Activated naive CD8-positive, alpha-beta T cell treated with anti-CD3 and anti-CD28 coated beads, Interleukin-2, amount 10 ng/mL, durations not matched to agents 7 days and 5 days (primary cell): ENCODE measurements at places on chromosomes 2 and 18. TPM values are rescaled to one million over a fixed set of nuclear protein-coding genes. Genes with fewer than 3 reads are reported as not detected.

- H3K36me3 ChIP-seq, result no peaks in the 10 kb centered on the region
- no peak for DNase-seq
- H3K4me3 ChIP-seq, result no peak overlapping the region
- peaks cover 19% of the 10 kb centered on the region for H3K4me1 ChIP-seq
Measured at GRCh38 chr2:239378021-239378917, 22.6 kb downstream of the HDAC4 start.

- H3K4me3 ChIP-seq, result no peak overlapping the region
- H3K36me3 ChIP-seq, result no peaks in the 10 kb centered on the region
- H3K27me3 ChIP-seq, result no peaks in the 10 kb centered on the region
- H3K4me1 ChIP-seq, result no peaks in the 10 kb centered on the region
- no peak for DNase-seq
- H3K27ac ChIP-seq, result no peak overlapping the region
Measured at GRCh38 chr2:223285370-223286265, 233.6 kb downstream of the KCNE4 start.

Gene CCDC141
- 15.0 TPM for total RNA-seq

GRCh38 chr2:165173215-165173614 lies 30.6 kb downstream of the SCN3A start:
- no peak overlapping the region for H3K27ac ChIP-seq
- DNase-seq, result no peak
- H3K36me3 ChIP-seq, result no peaks in the 10 kb centered on the region
- no peaks in the 10 kb centered on the region for H3K4me1 ChIP-seq

- H3K27me3 ChIP-seq, result no peaks in the 10 kb centered on the region
- peaks cover 25% of the 10 kb centered on the region for H3K36me3 ChIP-seq
- DNase-seq, result no peak
- H3K27ac ChIP-seq, result peak overlapping the region; percentile 97
- H3K4me1 ChIP-seq, result peaks cover 52% of the 10 kb centered on the region
- H3K4me3 ChIP-seq, result peak overlapping the region; percentile 85
Measured at GRCh38 chr18:35050705-35051195, 9.5 kb downstream of the MAPRE2 start.

GRCh38 chr2:137249463-137250130 lies 484.3 kb downstream of the THSD7B start:
- no peaks in the 10 kb centered on the region for H3K4me1 ChIP-seq
- no peak overlapping the region for H3K27ac ChIP-seq
- no peaks in the 10 kb centered on the region for H3K27me3 ChIP-seq
- no peak for DNase-seq

Gene SERPINB11
- not detected for total RNA-seq

DNA sequence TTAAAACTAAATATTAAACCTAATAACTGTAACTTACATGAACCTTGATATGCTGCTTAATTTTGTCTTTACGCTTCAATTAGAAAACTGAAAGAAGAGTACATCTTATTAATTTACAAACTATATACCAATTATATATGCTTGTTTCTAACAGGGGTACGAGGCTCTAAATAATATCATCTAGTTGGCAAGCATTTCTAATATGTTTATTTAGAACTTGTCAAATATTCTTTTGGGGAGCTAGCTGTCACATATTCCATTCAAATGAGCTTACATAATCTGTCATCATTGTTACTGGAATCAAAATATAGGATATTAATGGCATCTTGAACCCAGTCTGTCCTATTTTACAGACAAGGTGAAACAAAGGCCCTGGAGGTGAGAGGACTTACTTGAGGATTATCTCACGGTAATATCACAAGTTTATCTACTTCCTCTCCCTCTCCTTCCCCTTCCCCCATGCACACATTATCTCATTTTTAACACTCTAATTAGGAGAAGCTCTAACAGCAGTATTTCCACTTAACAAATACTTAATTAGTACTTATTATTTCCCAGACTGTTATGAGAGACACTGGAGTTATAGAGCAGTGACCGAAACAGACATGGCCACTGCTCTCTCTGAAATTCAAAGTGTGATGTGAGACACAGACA lies 3.5 kb downstream of the PRKD3 start:
- H3K27ac ChIP-seq, result no peak overlapping the region
- no peak overlapping the region for H3K4me3 ChIP-seq
- no peak for DNase-seq
- H3K36me3 ChIP-seq, result peaks cover 11% of the 10 kb centered on the region

GRCh38 chr2:22901471-22902179 lies 483.4 kb upstream of the KLHL29 start:
- no peaks in the 10 kb centered on the region for H3K36me3 ChIP-seq
- H3K27ac ChIP-seq, result no peak overlapping the region
- no peak for DNase-seq
- H3K27me3 ChIP-seq, result no peaks in the 10 kb centered on the region

- DNase-seq, result no peak
- H3K4me1 ChIP-seq, result peaks cover 3% of the 10 kb centered on the region
- no peak overlapping the region for H3K4me3 ChIP-seq
- peaks cover 21% of the 10 kb centered on the region for H3K27me3 ChIP-seq
Measured at GRCh38 chr2:163731735-163732134, 4.1 kb downstream of the FIGN start.

- no peak overlapping the region for H3K27ac ChIP-seq
- peak overlapping the region; percentile 51 for H3K4me3 ChIP-seq
- peak; percentile 36 for DNase-seq
- peaks cover 33% of the 10 kb centered on the region for H3K27me3 ChIP-seq
Measured at GRCh38 chr2:149160701-149161217, 122.3 kb downstream of the LYPD6B start.

Gene COLEC12
- total RNA-seq, result 0.06 TPM

Gene RAD51AP2
- not detected for total RNA-seq

- H3K4me3 ChIP-seq, result no peak overlapping the region
- no peak overlapping the region for H3K27ac ChIP-seq
- H3K36me3 ChIP-seq, result no peaks in the 10 kb centered on the region
- no peaks in the 10 kb centered on the region for H3K27me3 ChIP-seq
Measured at GRCh38 chr2:39991298-39991697, 212.2 kb upstream of the THUMPD2 start.

GRCh38 chr18:2654169-2654927 lies 1.2 kb upstream of the SMCHD1 start:
- no peak for DNase-seq
- peak overlapping the region; percentile 87 for H3K4me3 ChIP-seq
- peak overlapping the region; percentile 94 for H3K27ac ChIP-seq
- peaks cover 18% of the 10 kb centered on the region for H3K36me3 ChIP-seq

DNA sequence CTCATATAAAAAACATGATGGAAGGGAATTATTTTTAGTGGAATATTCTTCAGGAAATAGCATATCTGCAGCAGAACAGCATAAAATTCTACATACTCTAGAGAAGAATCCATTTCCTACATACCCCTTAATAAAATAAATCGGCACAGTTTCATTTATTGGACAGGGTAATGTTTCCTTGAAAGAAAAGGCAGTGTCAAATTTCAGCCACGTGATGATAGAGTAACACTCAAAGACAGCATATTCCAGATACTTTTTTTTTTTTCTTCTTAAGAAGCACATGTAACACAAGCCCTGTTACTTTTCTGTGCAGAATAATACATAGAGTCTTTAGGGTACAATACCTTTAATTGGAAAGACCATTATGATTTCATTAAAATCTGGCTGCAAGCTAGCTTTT lies 204.4 kb downstream of the SRBD1 start:
- peaks cover 11% of the 10 kb centered on the region for H3K36me3 ChIP-seq
- no peaks in the 10 kb centered on the region for H3K4me1 ChIP-seq
- H3K4me3 ChIP-seq, result no peak overlapping the region
- H3K27ac ChIP-seq, result no peak overlapping the region
- no peaks in the 10 kb centered on the region for H3K27me3 ChIP-seq

DNA sequence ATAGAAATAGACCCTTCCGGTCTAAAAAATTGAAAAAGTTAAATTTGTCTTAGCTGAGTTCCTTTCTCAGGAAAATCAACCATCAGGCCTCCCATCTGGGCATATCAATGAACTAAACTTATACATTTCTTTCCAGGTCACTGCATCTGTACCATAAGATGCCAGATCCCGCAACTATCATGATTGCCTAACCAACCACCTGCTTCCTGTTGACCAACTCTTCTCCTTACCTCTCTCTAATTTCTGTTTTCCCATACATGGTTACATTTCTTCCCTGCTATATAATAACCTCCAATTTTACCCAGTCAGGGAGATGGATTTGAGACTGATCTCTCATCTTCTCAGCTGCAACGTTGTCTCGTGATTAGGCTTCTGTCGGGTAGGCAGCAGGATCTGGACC lies 228.7 kb downstream of the FSIP2 start:
- no peak overlapping the region for H3K4me3 ChIP-seq
- H3K27ac ChIP-seq, result no peak overlapping the region
- DNase-seq, result no peak
- H3K27me3 ChIP-seq, result no peaks in the 10 kb centered on the region
- no peaks in the 10 kb centered on the region for H3K36me3 ChIP-seq

GRCh38 chr18:40866013-40866645 lies 1088.9 kb upstream of the PIK3C3 start:
- H3K4me3 ChIP-seq, result no peak overlapping the region
- no peak for DNase-seq
- H3K27me3 ChIP-seq, result no peaks in the 10 kb centered on the region
- H3K4me1 ChIP-seq, result no peaks in the 10 kb centered on the region
- no peaks in the 10 kb centered on the region for H3K36me3 ChIP-seq
- H3K27ac ChIP-seq, result no peak overlapping the region

DNA sequence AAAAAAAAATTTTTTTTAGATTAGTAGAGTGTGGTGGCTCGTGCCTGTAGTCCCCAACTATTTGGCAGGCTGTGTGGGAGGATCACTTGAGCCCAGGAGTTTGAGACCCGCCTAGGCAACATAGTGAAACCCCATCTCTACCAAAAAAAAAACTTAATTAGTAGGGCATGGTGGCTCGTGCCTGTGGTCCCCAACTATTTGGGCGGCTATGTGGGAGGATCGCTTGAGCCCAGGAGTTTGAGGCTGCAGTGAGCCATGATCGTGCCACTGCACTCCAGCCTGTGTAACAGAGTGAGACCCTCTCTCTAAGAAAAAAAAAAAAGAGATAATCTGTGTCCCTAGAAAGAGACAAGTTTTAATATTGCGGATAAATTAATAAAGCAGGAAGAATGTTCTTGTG lies 8.8 kb downstream of the GPR55 start:
- peaks cover 4% of the 10 kb centered on the region for H3K36me3 ChIP-seq
- no peak for DNase-seq
- peaks cover 33% of the 10 kb centered on the region for H3K4me1 ChIP-seq
- H3K4me3 ChIP-seq, result no peak overlapping the region
- no peaks in the 10 kb centered on the region for H3K27me3 ChIP-seq

GRCh38 chr2:45636008-45636407 lies 15.5 kb upstream of the PRKCE start:
- no peak overlapping the region for H3K4me3 ChIP-seq
- peaks cover 10% of the 10 kb centered on the region for H3K4me1 ChIP-seq
- H3K27ac ChIP-seq, result no peak overlapping the region
- H3K27me3 ChIP-seq, result peaks cover 59% of the 10 kb centered on the region
- DNase-seq, result no peak
- H3K36me3 ChIP-seq, result no peaks in the 10 kb centered on the region

- no peak for DNase-seq
- H3K36me3 ChIP-seq, result peaks cover 16% of the 10 kb centered on the region
- no peaks in the 10 kb centered on the region for H3K4me1 ChIP-seq
- no peak overlapping the region for H3K27ac ChIP-seq
- H3K27me3 ChIP-seq, result no peaks in the 10 kb centered on the region
Measured at GRCh38 chr2:233468741-233469110, 97.9 kb downstream of the USP40 start.

- H3K4me1 ChIP-seq, result peaks cover 4% of the 10 kb centered on the region
- H3K36me3 ChIP-seq, result peaks cover 5% of the 10 kb centered on the region
- peak; percentile 28 for DNase-seq
- H3K27me3 ChIP-seq, result peaks cover 38% of the 10 kb centered on the region
Measured at GRCh38 chr18:31042406-31043181, at the start of gene DSC3. TSS of gene DSC3 (minus strand) at chr18:31042742. CDS start at chr18:31042660, 82 bp downstream.

Gene SERPINB2
- 2.3 TPM for total RNA-seq

Gene DCC
- total RNA-seq, result not detected

- no peaks in the 10 kb centered on the region for H3K36me3 ChIP-seq
- peak overlapping the region; percentile 70 for H3K27ac ChIP-seq
- H3K4me1 ChIP-seq, result peaks cover 47% of the 10 kb centered on the region
- H3K27me3 ChIP-seq, result peaks cover 40% of the 10 kb centered on the region
Measured at GRCh38 chr2:23489471-23490322, 104.7 kb downstream of the KLHL29 start.

Gene MOGAT1
- total RNA-seq, result not detected

DNA sequence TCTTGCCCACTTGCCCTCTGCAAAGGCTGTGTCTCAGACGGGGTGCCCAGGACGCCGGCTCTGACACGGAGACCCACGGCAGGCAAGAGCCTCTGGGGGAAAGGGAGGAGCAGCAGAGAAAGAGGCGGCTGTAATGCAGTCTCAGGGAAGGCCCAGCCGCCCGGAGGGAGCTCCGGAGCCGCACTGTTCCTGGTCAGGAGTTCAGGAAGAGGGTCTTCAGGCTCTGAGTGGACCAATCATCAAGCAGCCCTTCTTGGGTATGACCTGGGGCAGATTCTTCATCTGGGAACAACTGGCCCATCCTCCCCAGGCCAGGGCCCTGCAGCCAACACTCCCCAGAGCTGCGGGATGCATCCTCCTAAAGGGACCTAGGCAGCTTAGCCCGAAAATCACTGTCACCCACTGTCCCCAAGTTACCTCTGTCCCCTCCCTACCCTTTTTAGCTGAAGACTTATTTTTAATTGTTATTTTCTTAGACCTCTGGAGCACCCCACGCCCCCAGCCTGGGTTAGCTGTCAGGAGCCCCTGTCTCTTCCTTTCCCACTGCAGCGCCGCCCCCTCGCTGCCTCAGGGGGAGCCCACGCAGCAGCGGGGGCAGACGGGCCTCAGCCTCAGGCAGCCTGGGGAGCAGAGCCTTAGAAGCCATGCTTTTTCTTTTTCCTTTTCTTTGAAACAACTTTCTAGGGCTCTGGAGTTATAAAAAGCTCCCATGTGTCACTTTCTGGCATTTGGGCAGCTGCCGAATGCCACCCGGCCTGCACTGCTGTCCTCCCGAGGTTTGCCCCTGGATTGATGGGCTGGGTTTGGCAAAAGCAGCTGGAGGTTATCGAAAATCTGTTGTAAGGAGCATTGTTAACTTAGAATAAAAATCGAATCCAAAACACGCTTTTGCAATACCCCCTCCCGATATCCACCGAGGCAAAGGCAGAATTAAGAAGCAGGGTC lies 644 bp upstream of the NEU2 start:
- H3K4me1 ChIP-seq, result peaks cover 3% of the 10 kb centered on the region
- H3K27me3 ChIP-seq, result peaks cover 5% of the 10 kb centered on the region
- DNase-seq, result no peak
- H3K36me3 ChIP-seq, result no peaks in the 10 kb centered on the region

Gene SPDYA
- total RNA-seq, result 1.4 TPM

GRCh38 chr2:238106698-238107524 lies 6.8 kb downstream of the ESPNL start:
- H3K27ac ChIP-seq, result peak overlapping the region; percentile 60
- peak; percentile 32 for DNase-seq
- H3K4me3 ChIP-seq, result no peak overlapping the region
- H3K4me1 ChIP-seq, result peaks cover 10% of the 10 kb centered on the region
- no peaks in the 10 kb centered on the region for H3K27me3 ChIP-seq
- no peaks in the 10 kb centered on the region for H3K36me3 ChIP-seq

Gene TET3
- total RNA-seq, result 19.9 TPM

DNA sequence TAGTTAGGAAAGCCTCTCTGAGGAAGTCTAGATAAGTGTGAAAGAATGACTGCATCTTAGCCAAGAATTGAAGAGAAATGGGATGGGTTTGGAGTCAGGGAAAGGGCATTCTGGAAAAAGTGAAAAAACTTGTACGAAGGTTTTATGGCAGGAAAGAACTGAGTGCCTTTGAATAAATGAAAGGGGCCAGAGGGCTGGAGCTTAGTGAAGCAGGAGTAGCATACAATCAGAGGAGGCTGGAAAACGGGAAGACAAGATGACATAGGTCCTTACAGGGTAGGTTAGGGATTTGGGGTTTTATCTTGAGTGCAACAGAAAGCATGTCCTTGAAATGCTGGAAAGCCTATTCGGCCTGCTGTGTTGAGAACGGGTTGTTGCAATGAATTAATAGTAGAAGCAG lies 152.6 kb upstream of the RND3 start:
- H3K4me1 ChIP-seq, result no peaks in the 10 kb centered on the region
- H3K27me3 ChIP-seq, result no peaks in the 10 kb centered on the region
- H3K27ac ChIP-seq, result no peak overlapping the region
- no peaks in the 10 kb centered on the region for H3K36me3 ChIP-seq
- no peak for DNase-seq
- no peak overlapping the region for H3K4me3 ChIP-seq
